ENCODE measurements at places on chromosomes 6 and 20. TPM values are rescaled to one million over a fixed set of nuclear protein-coding genes. Genes with fewer than 3 reads are reported as not detected.

Gene PSORS1C1
- not detected for total RNA-seq

Gene B3GALT4
- 12.9 TPM for total RNA-seq

Gene LY86
- 10.2 TPM for total RNA-seq

Gene ACSS1
- 33.1 TPM for total RNA-seq

Gene FNDC1
- not detected for total RNA-seq

Gene NXT1
- 63.4 TPM for total RNA-seq

Gene ISM1
- total RNA-seq, result 2.8 TPM

Gene SYNGAP1
- total RNA-seq, result 57.9 TPM

Gene DOK5
- total RNA-seq, result not detected

Gene TSHZ2
- total RNA-seq, result 18.7 TPM

Gene FERMT1
- total RNA-seq, result 0.10 TPM

Gene CCN6
- total RNA-seq, result not detected

Gene PRR18
- not detected for total RNA-seq

Gene DEFB132
- not detected for total RNA-seq

Gene RAB44
- not detected for total RNA-seq

Gene SIRPA
- total RNA-seq, result 5.0 TPM
